ENCODE measurements at places on chromosomes 13 and 19.

GRCh38 chr13:105345730-105346129, 1189.7 kb downstream of the EFNB2 start:
- DNase-seq, result no peak

- no peak for DNase-seq
These were observed 343.0 kb downstream of the PCDH9 start for GRCh38 chr13:66887088-66887487.

GRCh38 chr19:2542341-2543069, 66.6 kb downstream of the GADD45B start:
- no peak for DNase-seq

DNA sequence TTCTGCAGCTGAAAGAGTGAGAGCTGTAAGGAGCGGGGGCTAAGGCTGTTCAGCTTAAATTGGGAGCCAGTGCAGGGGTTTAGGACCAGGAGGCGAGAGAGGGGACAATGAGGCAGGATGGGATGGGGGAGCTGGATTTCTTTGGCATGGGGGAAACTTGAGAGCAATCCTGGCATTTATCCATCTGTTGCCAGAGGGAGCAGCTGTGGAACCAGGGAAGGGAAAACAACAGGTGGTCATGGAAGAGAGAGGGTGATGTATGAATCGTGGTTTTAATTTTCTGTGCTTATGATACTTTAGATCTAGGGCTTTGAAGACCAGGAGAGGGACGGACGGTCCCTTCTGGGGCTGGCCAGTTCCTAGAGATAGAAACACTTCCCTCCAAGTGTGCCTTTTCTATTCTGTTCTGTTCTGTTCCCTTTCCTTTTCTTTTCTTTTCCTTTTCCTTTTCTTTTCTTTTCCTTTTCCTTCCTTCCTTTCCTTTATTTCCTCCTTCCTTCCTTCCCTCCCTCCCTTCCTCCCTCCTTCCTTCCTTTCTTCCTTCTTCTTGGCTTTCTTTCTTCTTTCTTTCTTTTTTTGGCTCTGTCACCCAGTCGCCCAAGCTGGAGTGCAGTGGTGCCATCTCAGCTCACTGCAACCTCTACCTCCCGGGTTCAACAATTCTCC, 16.0 kb upstream of the CCL25 start:
- no peak for DNase-seq

DNA sequence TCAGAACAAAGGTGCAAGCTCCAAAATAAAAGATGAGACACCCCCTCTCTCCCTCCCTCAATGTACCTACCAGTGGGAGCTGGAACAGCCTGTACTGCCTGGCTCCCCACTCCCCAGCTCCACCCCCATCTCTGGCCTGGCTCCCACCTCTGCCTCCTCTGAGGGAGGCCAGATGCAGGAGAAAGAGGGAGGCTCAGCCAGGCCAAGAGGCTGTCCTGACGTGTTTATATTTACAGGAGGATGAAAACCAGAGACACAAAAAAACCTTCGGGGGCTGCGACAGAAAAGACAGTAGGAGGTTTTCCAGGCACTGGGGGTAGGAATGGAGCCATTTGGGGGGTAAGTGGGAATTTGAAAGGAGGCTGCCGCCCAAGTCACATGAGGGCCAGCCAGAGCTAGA, 19.7 kb downstream of the ARHGEF18 start:
- DNase-seq, result no peak

DNA sequence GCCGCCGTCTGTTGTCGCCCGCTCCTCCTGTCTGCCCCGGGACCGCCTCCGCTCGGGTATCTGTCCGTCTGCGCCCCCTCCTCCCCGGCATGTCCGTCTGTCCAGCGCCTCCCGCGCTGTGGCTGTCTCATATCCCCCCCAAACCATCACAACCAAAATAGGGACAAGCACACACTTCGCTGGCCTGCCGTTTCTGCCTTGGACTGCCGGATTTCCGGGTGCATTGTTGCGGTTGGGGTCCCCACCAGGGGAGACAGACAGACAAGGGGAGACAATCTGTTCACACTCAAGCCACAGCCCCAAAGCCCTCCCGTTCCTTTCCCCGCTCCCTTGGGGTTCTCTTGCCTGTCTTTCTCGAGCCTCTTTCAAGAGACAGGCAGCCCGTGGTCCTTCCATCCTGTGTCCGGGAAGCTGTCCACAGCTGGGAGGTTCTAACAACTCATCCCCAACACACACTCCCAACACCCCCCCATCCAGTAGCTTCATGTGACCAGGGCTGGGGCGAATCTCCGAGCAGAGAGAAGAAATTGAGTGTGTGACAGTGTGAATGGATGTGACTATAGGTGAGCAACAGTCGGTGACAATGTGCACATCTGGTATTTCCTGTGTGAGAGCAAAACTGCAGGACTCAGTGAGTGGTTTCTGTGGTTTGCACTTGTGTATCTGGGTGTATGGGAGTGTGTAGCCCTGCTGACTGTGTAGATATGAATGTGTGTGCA, 16.5 kb upstream of the FOSB start:
- DNase-seq, result no peak

GRCh38 chr19:13100841-13101589, 1.6 kb downstream of the LYL1 start:
- DNase-seq, result no peak

DNA sequence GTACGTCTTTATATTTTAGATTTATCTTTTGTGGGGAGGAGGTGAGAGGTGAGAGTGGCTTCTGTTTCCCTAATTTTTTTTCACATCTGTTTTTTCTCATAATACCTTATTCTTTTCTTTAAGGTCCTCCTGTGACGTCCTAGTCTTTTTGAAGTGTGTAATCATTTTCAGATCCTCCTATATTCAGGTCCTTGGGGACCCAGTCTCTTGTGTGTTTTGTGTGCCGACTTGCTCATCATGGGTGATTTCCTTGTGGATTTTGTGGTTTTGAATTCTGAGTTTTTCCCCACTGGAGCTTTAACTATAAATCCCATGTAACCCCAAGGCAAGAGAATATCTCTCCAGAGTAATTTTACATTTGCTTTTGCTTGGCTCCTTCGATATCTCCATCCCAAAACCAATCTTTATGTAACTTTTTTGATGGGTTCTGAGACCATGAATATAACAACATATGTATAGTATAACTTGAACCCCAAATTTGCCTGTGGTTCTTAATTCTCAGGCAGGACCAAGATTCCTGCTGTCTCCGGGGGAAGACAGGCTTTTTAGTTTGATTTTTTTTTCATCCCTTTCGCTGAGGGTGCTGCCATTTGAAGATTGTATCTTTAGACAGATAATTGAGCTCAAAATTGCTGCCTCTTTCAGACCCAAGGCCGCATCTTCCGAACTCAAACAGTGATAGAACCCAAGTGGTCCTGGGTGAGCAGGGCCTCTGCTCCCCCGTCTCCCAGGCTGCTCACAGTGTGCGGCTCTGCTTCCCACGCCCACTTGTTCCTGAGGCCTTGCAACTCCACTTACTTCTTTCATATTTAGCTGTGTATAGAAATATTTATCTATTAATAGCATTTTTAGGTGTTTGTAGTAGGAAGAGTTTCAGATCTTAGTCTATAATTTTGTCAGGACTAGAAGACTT, 59.1 kb upstream of the GPR183 start:
- no peak for DNase-seq

- DNase-seq, result no peak
These were observed 117.5 kb downstream of the ATP8A2 start for GRCh38 chr13:25489238-25489637.

DNA sequence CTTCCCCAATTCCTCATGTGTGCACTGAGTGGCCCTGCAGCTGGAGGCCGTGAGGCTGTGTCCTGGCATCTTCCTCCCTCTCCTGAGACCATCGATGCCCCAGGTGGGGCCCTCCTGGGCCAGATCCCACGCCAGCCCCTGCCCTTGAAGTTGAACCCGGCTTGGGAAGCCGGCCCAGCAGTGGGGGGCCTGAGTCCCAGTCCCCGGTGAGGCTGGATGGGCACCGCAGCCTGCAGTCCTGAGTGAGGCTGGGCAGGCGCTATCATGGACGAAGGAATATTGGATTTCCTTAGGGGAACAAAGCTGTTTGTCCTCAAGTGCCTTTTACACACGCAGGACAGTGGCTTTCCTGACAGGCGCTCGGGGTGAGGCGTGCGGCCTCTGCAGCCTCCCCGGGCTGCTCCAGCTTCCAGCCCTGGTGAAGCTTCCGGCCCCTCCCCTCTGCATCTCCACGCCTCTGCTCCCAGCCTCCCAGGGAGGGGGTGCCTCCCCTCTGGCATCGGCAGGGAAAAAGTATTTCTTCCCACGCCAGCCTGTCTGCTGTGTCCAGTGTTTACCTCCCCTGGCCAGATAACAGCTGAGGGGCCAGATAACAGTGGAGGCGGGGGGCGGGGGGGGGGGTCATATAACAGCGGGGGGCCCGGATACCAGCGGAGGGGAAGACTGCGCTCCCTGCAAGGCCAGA, 159.5 kb downstream of the KDM4B start:
- no peak for DNase-seq

DNA sequence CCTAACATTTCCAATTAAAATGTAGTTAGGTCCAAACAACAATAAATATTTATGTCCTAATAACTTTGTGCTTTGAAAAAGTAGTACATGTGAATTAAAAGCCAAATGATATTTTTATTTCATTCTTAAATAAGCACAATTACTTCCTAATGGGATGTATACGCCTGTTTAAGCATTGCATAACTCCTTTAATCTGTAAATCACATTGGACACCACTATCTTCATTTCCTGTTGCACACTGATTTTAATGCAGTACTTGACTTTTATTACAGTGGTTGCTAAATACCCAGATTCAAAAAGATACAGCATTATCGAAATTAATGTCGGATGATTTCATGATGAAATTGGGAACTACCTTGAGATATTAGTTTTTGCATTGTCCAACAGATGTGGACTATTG, 70.9 kb downstream of the TNFSF11 start:
- DNase-seq, result no peak

GRCh38 chr13:19713186-19713965, 69.4 kb downstream of the PSPC1 start:
- DNase-seq, result no peak

- DNase-seq, result no peak
These were observed 153.9 kb downstream of the DACH1 start for GRCh38 chr13:71712988-71713653.

DNA sequence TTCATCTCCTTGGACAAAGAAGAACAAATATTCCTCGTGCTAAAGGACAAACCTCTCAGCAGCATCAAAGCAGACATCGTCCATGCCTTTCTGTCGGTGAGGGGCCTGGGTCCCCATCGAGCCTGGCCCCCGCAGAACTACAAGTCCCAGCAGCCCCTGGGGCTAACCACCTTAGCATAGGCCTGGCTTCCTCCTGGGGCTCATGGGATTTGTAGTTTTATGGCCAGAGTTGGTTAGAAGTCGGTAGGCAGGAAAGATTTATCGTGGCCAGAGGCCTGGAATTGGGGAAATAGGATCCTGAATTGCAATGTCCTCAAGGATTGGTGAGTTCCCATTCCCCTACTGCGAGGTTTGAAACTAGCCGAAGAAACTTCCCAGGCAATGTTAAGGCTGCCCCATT, 19.6 kb downstream of the TMEM150B start:
- DNase-seq, result peak; percentile 20

GRCh38 chr13:67829641-67830040, 599.5 kb upstream of the PCDH9 start:
- DNase-seq, result no peak

GRCh38 chr13:76677043-76677442, 209.2 kb downstream of the KCTD12 start:
- DNase-seq, result no peak

GRCh38 chr13:38394777-38395496, 45.3 kb downstream of the UFM1 start:
- DNase-seq, result no peak

DNA sequence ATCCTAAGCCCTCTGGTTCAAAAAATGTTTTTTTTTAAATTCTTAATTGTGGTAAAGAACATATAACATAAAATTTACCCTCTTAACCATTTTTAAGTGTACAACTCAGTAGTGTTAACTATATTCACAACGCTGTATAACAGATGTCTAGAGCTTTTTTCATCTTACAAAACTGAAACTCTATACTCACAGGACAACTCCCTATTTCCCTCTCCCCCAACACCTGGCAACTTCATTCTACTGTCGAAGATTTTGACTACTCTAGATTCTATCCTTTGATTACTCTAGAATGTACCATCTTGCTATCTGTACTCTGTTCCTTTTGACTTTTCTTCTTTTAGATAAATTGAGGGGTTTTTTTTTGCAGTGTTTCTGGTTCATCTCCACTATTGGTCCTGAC, 200.4 kb downstream of the KLF12 start:
- DNase-seq, result no peak

DNA sequence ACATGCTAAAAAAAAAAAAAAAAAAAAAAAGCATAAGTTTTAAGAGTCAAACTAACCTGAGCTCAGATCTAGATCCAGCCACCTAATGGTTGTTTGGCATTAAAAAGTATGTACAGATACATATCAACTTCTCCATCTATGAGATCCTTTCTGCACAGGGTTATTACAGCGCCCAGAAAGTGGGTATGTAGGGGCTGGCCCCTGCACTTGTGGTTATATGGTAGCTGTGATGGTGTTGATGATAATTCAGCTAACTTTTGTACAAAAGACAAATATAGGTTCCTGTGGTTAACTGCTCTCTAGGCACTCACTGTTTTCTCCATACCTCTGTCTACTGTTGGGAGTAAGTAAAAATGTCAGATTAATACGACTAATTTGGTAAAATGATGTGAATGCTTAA, 81.7 kb downstream of the TNFRSF19 start:
- DNase-seq, result no peak

GRCh38 chr19:4749870-4750590, 26.4 kb upstream of the DPP9 start:
- DNase-seq, result no peak

DNA sequence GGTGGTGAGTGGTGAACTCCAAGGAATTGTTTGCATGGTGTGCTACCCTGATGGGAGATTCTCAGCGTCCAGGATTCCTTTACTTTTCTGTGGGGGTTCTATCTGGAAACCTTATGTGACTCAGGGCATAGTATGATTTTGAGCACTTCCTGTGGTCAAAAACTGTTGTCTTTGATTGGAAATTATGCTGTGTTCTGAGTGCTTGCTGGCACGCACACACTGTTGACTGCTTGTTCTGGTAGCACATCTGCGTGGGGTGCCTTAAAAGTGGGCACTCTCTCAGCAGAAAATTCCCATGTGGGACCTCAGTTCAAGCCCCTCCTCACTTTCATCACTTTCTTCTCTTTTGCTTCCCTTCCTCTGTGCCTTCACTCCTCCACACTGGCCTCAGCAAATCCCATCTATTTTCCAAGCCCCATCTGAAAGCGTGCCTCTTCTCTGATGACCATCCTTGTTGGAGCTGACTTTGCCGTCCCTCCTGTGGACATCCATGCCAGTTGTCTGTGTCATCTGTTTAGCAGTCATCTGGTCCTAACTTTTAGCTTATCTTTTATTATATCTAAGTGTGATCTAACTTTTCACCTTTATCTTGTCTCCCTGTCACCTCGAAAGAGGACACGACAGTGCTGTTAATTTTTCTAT, 56.4 kb upstream of the NPAS1 start:
- no peak for DNase-seq

- no peak for DNase-seq
These were observed 1159.0 kb upstream of the ATXN8OS start for GRCh38 chr13:68948586-68948985.

- no peak for DNase-seq
These were observed 2818.6 kb upstream of the PCDH20 start for GRCh38 chr13:64234255-64234654.

Data from stimulated activated CD8-positive, alpha-beta memory T cell treated with anti-CD3 and anti-CD28 coated beads, Interleukin-2, amount 100 ng/mL, for 48 hours (primary cell).